ENCODE measurements at places on chromosomes 5 and 9.

DNA sequence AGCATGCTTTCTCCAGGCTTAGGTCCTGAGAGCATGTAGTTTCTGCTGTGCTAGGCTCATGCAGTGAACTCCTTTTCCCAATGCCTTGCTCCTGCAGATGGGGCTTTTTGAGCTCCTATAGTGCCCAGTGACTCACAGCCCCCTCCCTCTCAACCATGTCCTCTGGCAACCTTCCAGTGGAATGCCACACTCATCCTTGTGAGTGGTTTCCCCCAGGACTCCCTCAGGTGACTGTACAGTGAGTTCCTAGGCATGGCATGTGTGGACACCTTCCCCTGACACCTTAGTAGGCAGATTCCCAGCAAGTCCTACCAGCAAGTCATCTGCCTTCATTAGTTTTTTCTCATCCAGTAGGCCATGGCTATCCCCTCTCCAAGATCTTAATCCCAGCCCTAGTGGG, 72.4 kb upstream of the CXCL14 start:
- peak; percentile 72 for DNase-seq

GRCh38 chr5:74673011-74673790, 11.8 kb upstream of the HEXB start:
- DNase-seq = peak; percentile 50

DNA sequence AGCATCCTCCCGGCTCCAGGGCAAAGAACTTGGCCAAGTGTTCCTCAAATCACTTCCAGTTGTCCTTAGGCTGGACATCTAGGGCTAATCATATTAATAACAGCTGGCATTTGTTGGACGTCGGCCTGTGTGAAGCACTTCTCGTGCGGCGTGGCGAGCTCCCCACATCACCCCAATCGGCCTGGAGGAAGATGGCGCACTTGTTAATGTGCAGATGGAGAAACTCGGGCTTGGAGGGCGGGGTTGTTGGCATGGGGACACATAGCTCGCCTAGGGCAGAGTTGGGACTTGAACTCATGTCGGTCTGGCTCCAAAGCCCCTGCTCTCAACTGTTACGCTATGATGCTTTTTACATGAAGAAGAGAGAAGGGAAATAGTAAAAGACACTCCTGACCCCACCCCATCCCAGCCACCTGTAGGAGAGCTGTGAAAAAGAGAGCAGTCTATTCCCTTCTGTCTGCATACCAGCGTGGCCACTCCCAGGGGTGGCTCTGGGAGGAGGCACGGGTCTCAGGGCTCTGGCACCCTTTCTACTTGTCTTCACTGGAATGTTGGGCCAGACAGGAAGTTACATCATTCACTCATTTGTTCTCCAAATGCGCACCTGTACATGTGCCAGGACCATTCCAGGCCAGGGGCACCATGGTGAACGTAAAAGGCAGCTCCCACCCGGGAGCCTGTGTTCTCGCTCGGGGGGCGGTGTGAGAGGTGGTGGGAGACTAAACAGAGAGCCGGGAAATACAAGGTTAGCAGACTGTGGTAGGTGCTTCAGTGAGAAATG, 12.8 kb upstream of the NUP214 start:
- peak; percentile 26 for DNase-seq

DNA sequence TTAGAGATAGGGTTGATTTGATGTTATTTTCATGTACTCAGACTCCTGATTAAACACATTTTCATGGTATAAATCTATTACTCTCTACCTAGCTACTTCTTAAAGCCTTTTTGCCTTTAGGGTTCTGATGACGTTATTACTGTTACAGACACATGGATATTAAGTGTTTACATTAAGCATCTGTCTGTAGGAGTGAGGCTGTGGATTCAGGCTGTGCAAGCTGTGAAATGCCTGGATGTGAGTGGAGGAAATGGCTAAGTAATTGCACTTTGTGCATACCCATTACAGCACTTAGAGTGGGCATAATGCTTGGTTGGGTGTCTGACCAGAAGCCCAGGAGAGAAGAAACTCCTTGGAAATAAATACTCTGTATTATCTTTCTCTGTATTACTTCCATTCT, 186.8 kb downstream of the SNX18 start:
- DNase-seq = no peak

DNA sequence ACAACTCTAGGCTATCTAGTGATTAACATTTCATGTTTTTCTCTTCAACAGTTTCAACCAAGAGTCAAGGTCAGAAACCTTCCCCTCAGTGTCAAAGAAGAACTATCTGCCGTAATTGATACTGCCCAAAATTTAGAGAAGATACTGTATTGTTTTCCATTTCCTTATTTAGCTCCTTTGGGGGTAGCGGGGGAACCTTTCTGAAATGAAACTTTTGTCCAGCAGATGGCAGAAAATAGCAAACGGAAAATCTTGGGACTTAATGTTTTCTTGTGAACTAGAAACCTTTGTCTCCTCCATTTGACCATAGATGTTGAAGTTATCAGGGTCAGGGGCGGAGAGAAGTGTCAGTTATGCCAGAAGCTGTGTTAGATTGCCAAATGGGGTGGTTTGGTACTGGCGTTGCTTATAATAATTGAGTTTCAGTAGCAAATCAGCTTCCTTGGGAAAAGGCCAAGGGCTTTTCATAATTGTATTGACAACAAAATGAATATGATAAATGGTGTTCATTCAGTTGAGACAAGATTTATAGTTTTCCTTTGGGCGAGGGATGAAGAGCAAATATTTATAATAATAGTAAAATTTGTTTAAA, 101.7 kb upstream of the TLX3 start:
- peak; percentile 23 for DNase-seq

DNA sequence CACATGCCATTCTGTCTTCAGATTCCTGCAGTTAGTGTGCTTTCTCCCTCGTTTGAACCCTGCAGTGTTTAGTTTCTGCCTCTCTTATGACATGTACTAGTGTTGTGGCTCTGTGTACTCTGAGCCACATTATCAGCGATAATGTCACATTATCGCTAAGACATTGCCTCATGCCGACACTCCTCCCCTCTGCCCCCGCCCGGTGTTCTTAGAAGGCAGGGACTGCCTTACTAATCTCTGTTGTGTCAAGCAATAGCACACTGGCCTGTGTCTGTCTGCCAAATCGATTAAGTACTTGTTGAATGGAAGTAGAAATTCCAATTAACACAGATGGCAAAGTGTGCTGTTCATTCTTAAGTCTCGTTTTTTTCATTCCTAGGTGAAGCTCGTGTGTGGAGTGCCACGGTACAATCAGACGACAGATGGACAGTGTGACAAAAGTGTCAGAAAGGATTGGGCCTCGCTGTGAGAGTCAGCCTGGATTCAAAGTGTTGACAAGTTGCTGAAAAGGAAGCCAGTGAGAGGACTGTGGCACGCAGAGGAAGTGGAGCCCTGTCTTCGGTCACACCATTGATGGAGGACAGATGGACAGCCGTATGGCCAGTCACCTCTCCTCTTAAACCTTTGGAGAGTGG, 10.5 kb downstream of the PIK3R1 start:
- DNase-seq = no peak

GRCh38 chr5:143418140-143418866, 14.8 kb upstream of the NR3C1 start:
- DNase-seq = no peak

GRCh38 chr5:76081811-76082771, 1.1 kb upstream of the SV2C start:
- no peak for DNase-seq

DNA sequence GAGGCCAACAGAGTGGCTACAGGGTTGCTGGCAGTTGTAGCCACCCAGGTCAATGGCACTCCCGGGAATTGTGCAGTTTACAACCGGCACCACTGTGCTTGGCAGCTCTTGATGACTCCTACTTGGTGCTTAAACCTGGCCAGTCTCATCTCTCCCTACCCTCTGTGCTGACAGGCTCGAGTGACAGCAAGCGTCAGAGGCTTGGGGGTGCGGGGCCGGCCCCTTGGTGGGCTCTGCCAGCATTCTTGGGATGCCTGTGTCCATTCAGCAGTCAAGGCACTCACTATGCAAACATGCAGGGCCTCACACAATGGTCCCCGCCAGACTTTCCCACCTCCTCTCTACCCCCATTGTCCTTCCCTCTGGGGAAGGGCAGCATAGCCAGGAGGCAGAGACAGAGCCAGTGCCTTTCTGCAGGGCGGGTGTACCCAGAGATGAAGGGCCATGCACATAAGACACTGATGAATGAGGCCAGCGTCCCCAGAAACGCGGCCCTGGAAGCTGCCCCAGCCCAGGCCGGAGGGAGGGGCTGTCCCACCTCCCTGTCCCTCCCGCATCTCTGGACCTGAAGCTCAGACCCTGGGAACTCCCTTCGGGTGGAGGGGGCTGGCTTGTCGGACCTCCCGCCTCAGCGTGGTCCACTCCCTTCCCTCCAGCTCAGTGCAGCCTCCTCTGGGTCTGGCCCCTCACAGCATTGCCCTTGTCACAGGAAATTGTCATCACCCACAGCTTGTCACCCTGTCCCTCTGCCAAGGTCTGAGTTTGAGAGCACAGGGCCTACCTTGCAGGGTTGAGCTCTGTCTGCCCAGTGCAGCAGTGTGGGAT, 26.4 kb upstream of the NOTCH1 start:
- DNase-seq = peak; percentile 68

DNA sequence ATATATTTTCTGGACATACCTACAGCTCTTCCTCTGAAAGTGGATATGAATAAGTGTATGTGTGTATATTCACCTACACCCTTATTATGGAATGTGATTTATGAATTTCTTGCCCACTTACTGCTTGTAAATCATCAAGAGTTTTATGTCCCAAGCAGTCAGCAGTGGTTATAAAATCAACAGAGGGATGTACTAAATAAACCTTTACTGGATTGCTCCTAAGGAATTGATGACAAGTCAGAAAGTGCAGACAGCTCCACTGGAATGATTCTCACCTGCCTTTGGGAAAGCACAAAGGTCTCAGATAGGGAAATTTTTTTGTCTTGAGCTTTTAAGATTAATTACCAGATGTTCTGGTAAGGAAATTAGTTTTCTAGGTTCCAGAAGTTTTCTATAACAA, 9.3 kb downstream of the TMEM174 start:
- no peak for DNase-seq

DNA sequence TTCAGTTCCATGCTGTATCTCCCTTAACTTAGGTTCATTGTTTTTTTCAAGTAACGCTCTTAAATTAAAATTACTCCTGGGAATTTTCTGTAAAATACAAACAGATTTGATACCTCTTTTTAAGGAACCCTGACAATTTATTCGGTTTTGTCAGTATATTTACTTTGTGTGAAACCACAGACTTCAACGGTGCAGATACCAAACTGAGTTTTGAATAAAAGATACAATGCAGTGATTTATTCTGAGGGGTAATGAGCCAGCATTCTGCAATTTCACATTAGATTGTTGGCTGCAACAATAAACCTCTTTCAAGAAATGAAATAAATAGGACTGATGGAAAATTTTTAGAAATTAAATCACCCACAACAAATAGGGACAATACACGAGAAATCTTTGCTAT, 308.6 kb upstream of the EDIL3 start:
- DNase-seq = no peak

GRCh38 chr5:39427633-39428032, 2.9 kb upstream of the DAB2 start:
- DNase-seq = no peak

DNA sequence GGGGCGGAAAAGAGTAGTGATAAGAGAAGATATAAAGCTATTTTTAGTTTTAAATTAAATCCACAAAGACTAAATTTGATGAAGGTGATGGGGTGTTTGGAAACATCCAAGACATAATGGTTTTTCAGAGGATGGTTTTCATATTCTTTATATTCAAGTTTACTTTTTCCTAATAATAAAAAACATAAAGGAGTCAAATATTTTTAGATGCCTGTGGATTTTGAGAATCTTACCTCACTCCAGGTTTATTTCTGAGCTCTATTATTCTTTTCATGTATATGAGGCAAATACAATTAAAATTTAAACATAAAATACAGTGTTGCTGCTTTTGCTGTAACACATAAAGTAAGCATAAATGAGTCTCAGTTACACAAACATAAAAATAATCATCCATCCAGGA, 22.2 kb downstream of the MRPS30 start:
- no peak for DNase-seq

Data from SW480 (cell line).